Motor neuron (in vitro differentiated cells): ENCODE measurements at places on chromosomes 11 and 22.
A peak's percentile ranks its signal among the peaks of the same experiment; 100 is the strongest.

DNA sequence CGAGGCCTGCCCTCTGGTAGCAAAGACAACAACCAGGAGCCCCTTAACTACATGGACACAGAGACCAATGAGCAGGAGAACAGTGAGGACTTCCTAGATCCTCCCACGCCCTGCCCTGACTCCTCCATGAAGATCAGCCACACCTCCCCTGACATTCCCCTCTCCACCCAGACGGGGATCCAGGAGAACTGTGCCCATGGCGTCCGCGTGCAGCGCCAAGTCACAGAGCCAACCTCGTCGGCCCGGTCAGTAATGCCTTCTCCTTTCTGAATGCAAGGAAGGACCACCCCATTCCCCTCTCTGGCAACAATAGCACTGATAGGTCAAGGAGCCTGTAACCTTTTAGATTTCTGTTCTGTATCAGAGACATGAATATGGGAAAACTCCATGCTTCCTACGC lies 51.4 kb downstream of the SYT9 start:
- ATAC-seq = no peak

- ATAC-seq = no peak
These were observed 5.0 kb downstream of the ZP1 start for GRCh38 chr11:60872124-60872960.

GRCh38 chr11:63564056-63564774 lies 1.0 kb upstream of the PLAAT2 start:
- ATAC-seq = no peak

- ATAC-seq = no peak
These were observed 1.9 kb downstream of the CNGA4 start for GRCh38 chr11:6240781-6241180.

- ATAC-seq = no peak
These were observed 27.7 kb upstream of the RRM1 start for GRCh38 chr11:4066910-4067309.

GRCh38 chr11:75654314-75654713 lies 14.5 kb downstream of the MAP6 start:
- ATAC-seq = no peak

GRCh38 chr11:40292721-40293508 lies 1166.5 kb downstream of the LRRC4C start:
- ATAC-seq = peak; percentile 10

GRCh38 chr11:128716661-128717210 lies 22.9 kb downstream of the FLI1 start:
- no peak for ATAC-seq

GRCh38 chr11:12930850-12931249 lies 78.3 kb upstream of the RASSF10 start:
- ATAC-seq = no peak
